ENCODE measurements at places on chromosomes 12 and 14.

DNA sequence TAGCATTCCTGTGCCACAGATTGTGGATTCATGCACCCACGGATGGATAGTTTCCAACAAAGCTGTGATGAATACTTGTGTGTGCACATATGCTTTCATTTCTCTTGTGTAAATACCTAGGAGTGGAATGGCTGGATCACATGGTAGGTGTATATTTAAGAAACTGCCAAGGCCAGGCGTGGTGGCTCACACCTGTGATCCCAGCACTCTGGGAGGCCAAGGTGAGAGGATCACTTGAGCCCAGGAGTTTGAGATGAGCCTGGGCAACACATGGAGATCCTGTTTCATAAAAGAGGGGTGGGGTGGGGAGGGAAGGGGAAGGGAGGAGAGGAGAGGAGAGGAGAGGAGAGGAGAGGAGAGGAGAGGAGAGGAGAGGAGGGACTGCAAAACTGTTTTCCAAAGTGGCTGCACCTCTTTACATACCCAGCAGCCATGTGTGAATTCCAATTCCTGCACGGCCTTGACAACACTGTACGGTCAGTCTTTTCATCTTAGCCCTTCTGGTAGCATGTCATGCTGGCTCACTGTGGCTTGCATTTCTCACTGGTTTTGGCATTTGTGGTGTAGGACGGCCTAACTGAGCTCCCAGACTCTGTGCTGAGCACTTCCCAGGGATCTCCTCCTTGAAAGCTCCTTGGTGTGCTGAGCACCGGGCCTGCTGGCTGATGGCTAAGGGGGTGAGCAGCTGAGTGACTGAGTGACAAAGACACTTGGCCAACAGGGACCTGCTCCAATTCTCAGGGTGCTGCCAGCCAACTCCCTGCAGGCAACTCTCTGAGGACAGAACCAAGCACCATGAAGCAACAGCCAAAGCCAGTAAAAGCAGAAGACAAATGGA lies 27.9 kb downstream of the SYNE3 start:
- DNase-seq = no peak

DNA sequence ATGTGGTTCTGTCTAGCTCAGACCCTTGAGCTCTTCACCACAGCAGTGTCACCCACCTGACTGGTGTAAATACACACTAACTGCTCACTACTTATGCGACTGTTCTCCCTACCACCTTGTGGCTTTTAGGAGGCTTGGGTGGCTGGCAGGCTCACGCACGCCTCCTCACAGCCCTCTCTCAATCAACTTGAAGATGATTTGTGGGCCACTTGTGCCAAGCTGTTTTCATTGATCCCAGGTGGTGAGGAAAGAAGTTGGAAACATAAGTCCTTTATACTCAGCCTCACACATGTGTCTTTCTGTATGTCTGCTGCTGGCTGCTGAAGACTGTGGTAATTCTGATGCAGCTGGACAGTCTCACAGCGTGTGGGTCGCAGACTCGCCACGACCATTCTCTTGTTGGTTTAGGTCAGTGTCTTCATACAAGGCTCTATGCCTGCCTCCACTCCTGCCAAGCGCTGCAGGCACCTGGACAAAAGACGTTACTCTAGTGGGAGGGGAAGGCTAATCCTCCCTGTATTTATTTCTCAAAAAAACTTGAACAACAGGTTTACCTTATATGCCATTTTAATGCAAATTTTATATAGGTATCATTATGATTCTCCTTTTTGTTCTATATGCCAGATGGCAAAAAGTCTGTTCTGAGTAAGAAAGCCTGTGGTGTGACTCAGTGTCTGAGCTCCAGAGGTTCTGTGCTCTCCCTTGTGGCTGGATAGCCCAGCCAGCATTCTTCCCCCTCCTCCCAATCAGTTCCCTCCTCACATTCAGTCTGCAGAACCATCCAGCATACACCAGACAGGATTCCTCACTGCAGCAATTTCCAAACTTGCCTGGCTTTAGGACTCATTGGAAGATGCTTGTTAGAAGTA lies 115.6 kb downstream of the DIP2B start:
- peak; percentile 54 for DNase-seq

GRCh38 chr12:27843714-27844245 lies 63.7 kb upstream of the MANSC4 start:
- no peak for DNase-seq

- no peak for DNase-seq
Observed at GRCh38 chr14:35696119-35696518, 113.0 kb downstream of the RALGAPA1 start.
